Activated T-helper 1 cell treated with Interleukin-2 at 50 U/mL for 16 hours (primary cell): ENCODE measurements at places on chromosomes 11 and 22.
A peak's percentile ranks its signal among the peaks of the same experiment; 100 is the strongest.

DNA sequence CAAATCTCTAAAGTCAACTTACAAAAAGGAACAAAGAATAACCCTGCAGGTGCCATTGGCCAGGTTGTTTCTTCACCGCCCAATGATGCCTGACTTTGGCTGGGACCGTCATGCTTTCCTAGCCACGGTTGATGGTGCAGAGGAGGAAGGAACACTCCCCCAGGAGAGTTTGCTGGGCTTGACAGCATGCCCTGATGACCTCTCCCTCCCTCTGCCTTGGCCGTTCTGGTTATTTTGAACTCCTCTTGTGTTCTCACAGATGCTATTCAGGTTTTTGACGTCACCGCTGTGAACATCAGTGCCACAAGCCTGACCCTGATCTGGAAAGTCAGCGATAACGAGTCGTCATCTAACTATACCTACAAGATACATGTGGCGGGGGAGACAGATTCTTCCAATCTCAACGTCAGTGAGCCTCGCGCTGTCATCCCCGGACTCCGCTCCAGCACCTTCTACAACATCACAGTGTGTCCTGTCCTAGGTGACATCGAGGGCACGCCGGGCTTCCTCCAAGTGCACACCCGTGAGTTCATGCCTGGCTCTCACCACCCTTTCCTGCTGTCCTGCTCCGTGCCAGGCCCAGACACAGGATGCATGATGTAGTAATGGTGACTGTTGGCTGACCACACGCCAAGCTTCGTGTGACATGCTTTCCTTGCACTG, 89.0 kb upstream of the OR4B1 start:
- no peak for DNase-seq

DNA sequence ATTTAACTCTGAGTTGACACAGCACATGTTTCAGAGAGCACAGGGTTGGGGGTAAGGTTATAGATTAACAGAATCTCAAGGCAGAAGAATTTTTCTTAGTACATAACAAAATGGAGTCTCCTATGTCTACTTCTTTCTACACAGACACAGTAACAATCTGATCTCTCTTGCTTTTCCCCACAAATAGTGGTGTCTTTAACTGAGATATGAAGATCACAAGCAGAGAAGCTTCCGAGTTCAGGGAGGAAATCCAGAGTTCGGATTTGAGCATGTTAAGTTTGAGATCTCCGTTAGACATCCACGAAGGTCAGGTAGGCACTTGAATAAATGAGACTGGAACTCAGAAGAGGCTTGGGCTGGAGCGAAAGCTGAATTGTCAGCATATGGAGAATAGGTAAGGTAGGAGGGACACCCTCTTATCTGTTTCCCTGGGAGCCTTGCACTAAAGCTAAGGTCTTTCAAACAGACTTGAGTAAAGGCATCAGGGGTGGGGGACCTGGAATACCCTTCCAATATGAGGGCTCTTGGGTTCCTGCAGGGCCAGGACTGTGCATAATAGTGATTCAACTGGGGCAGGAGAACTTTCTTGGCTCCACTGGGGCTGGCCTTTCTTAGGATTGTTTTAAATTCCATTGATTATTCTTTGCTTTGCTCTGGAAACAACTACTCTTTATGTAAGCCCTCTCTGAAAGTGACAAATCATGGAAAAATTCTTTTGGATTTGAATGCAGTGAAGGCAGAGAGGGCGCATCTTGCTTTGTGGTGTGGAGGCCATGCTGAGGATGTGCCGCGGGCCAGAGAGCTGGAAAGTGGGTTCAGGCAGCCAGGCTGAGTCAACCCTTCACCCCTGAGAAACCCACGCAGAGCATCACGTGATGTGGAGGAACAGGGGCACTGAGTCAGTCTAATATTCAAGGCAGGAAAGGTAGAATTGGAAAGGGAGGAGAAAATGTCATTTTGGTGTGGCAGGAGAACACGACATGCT, 62.7 kb upstream of the AMPD3 start:
- DNase-seq, result no peak

GRCh38 chr11:71130106-71130505, 122.3 kb downstream of the SHANK2 start:
- no peak for DNase-seq

GRCh38 chr11:22703591-22703990, 37.2 kb downstream of the GAS2 start:
- DNase-seq, result no peak

- no peak for DNase-seq
Measured at GRCh38 chr11:76444065-76444383, 794 bp upstream of the EMSY start.

GRCh38 chr11:134581966-134582769, 170.1 kb upstream of the B3GAT1 start:
- DNase-seq, result no peak

GRCh38 chr11:27412192-27412691, 49.2 kb upstream of the CCDC34 start:
- no peak for DNase-seq

DNA sequence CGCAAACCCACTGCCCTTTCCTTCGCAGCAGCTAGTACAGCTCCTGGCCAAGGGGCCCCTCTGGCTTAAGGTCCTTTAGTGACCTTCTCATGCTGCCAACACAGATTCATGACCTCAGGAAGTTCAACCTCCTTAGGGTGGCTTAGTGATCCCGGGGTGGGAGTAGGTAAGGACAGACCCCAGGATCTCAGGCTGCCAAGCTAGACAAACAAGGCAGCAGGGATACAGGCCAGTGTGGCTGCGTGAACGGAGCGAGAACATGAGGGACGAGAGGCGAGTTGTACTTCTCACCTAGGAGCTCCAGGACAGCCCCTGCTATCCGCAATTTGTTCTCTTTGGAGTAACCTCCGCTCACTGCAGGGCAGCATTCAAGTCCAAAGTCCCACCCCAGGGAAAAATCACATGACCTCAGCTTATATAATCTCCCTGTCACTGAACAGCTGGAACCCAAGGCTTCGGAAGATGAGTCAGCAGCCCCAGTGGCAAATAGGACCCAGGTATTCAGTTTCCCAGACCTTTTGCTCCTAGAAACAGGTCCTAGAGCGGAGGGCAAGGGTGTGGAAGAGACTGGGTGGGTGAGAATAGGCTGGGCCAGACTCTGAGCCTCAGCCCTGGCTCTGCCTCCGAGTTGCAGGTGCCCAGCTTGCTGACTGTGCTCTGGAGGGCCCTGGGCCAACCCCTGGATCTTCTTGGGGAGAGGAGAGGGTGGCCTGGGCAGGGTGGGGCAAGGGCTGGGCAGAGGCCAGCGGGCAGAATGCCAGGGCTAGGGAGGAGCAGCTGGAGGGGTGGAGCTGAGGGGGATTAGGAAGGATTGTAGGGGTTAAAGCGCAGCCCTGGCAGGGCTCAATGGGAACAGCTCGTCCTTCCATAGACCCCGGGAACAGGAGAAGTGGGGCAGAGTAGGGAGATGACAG, 13.1 kb downstream of the USP2 start:
- no peak for DNase-seq

- DNase-seq, result peak; percentile 35
Measured at GRCh38 chr22:25404928-25405816, 159.3 kb upstream of the GRK3 start.
